Uterus (tissue), 4 donors: ENCODE measurements at places on chromosomes 5 and 9. TPM values are rescaled to one million over a fixed set of nuclear protein-coding genes. Genes with fewer than 3 reads are reported as not detected.

DNA sequence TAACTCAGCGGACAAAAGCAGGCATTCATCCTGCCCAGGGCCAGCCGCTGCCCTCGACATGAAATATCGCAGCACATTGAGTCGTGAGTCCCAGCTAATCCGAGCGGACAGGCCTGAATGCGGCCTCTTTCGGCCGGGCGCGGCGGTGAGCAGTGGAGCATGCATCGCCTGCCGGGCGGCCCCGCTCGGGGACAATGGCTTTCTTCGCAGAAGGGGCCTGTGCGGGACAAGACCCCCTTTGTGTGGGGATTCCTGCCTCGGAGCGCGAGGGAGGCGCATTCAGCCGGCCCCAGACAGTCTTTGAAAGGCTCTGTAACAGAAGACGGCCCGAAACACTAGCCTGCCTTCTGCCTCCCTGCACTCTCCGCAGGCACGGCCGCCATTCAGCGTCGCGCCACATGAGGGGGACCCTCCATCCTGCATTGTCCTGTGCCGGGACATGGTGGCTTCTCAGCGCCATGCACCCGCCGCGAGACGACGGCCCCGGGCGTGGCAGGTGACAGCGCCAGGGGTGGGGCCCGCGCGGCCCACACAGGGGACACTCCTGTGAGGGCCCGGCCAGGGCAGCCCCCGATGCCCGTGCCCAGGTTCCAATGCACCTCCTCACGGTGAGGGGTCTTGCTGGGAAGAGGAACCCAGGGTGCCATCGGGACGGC is 52.0 kb downstream of the EXD3 start:
- no peak overlapping the region for H3K27ac ChIP-seq
- DNase-seq = no peak
- no peaks in the 10 kb centered on the region for H3K36me3 ChIP-seq

- no peak overlapping the region for H3K4me3 ChIP-seq
- no peaks in the 10 kb centered on the region for H3K27me3 ChIP-seq
- no peaks in the 10 kb centered on the region for H3K4me1 ChIP-seq
- no peak overlapping the region for H3K27ac ChIP-seq
Measured at GRCh38 chr9:119961774-119962424, 592.7 kb upstream of the BRINP1 start.

DNA sequence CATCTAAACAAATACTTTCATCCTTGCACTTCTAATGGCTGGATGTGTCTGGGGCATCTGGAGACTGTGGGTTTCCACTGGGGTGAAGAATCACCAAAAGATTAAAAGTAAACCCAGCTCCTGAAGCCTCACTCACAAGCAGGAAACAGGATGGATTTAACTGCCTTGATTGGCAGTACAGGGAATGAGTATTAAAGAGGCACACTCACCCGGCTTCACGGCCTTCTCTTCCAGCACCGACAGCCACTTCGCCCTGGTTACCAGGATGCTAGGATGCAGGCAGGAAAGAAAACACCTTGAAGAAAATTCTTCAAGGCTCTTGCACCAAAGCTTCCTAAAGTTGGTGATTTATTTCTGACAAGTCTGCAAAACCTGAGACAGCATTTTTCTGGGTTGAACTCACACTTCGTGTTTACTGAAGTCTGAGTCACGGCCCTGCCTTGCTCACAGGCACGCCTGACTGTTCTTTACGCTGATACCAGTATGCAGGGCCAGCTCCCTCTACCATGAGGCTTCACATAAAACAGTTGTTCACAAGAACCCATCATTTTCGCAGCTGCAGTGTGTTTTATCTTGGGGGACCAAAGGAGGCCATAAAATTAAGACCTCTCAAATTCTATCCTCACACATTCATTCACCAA is 56.5 kb upstream of the ZNF354A start:
- H3K27me3 ChIP-seq = no peaks in the 10 kb centered on the region
- H3K27ac ChIP-seq = peak overlapping the region; percentile 18
- no peaks in the 10 kb centered on the region for H3K4me1 ChIP-seq
- H3K4me3 ChIP-seq = no peak overlapping the region

DNA sequence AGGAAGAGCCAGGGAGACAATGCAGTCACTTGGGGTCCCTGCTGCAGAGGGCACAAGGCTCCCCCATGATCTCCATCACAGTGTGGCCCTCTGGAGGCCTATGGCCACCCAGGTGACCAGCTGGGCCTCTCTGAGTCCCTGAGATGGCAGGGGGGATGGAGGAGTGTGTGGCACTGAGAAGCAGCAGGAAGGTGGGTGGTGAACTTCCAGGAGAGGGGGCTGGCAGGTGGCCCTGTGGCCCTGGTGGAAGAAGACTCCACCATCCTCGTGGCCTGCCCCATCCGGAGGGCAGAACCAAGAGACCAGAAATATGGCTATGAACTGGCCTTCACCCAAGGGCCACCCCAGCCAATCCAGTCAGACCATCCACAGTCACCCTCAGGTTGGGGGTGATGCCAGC is 31.7 kb upstream of the AFAP1L1 start:
- DNase-seq = no peak
- no peaks in the 10 kb centered on the region for H3K27me3 ChIP-seq
- no peaks in the 10 kb centered on the region for H3K36me3 ChIP-seq

TSSK1B gene
- total RNA-seq = not detected

FOXD4L5 gene
- total RNA-seq = not detected

SERINC5 gene
- 54.5 TPM for total RNA-seq

BSPRY gene
- not detected for total RNA-seq
